ENCODE measurements at places on chromosomes 12 and 14.

GRCh38 chr14:95835121-95835730, 41.4 kb upstream of the TUNAR start:
- DNase-seq, result no peak

DNA sequence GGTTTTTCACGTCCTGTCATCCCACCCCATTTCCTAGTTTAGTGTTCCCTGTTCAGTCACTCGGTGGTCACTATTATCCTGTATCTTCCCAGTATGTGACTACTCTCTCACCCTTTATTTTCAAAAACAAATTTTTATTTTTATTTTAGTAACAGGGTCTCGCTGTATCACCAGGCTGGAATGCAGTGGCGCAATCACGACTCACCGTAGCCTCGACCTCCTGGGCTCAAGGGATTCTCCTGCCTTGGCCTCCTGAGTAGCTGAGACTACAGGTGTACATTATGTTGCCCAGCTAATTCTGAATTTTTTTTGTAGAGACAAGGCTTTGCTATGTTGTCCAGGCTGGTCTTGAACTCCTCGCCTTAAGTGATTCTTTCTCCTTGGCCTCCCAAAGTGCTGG, 20.1 kb upstream of the PRICKLE1 start:
- DNase-seq, result no peak

DNA sequence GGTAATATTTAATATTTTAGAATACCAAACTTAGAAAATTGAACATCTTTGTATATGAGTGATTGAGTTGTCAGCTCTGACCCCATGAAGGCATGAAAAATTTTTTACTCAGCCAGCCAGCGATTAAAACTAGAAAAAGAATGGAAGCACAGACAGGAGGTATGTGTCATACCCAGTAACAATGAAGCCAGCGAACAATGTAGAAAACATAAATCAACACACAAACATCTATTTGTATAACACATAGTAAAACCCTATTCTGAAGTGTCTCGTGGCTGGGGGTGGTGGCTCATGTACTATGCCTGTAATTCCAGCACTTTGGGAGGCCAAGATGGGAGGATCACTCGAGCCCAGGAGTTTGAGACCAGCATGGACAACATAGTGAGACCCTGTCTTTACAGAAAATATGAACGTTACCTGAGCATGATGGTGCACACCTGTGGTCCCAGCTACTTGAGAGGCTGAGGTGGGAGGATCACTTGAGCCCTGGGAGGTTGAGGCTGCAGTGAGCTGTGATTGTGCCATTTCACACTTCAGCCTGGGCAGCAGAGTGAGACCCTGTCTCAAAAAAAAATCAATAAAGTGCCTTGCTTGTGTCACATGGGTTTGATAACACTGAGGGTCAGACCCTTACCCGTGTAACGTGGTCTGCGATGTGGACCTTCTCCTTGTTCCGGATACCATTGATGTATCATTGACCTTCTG, 5.9 kb downstream of the TCTN2 start:
- no peak for DNase-seq

DNA sequence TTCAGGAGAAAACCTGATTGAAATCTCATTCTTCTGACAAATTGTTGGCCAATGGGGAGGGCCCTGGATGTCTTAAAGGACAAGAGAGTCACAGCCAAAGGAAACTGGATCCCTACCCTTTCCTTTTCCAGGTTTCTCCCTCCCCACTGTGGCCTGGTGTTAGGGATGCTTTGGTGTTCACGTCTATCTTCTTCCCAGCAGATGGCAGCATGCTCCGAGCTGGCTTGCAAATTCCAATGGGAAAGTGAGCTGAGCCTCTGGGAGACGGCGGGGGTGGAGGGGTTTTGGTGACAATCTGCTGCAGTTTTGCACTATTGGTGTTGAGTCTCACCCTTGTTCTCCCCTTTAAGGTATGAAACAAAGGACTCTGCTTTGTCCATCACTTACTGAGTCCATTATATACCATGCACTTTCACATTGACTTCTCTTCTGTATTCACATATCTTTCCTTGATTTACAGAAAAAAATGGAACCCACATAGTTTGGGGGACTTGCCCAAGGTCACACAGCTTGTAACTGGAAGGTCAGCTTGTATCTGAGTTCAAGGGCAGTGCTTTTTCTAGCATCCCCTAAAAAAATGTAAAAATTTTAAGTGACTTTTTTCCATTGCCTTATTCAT, 39.3 kb downstream of the CCDC177 start:
- peak; percentile 33 for DNase-seq

DNA sequence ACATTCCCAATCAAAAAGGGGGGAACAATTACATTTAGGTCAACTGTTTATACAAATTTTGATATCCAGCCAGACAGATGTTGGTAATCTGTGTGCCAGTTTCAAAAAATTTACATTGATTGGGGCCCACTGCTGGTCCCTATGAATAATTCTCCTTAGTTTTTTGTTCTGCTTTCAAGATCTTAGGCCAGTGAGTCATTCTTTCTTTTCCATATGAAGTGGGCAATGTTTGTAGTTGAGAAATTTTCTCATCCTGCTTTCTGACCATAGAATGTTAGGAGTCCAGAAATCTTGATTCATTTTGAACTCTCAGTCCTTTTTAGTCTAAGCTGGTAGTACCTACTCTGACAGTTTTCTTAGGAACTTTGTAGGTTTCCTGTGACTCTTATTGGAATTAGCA, 244.3 kb downstream of the DIO2 start:
- no peak for DNase-seq

DNA sequence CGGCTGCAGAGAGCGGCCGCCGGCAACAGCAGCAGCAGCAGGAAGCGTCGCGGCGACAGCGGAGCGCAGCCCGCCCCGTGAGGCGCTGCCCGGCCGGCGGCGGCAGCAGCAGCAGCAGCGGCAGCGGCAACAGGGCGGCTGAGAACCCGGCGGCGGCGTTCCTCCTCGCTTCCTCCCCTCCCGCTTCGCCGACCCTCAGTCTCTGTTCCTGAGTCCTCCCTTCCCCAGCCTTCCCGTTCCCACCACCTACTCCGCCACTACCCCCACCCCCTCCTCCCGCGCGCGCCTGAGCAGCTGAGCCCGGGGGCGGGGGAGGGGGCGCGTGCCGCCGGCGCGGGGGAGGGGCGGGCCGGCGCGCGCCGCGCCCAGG, 310 bp downstream of the BICDL1 start:
- DNase-seq, result no peak

- no peak for DNase-seq
Measured at GRCh38 chr14:100213956-100214769, 24.8 kb upstream of the YY1 start.

DNA sequence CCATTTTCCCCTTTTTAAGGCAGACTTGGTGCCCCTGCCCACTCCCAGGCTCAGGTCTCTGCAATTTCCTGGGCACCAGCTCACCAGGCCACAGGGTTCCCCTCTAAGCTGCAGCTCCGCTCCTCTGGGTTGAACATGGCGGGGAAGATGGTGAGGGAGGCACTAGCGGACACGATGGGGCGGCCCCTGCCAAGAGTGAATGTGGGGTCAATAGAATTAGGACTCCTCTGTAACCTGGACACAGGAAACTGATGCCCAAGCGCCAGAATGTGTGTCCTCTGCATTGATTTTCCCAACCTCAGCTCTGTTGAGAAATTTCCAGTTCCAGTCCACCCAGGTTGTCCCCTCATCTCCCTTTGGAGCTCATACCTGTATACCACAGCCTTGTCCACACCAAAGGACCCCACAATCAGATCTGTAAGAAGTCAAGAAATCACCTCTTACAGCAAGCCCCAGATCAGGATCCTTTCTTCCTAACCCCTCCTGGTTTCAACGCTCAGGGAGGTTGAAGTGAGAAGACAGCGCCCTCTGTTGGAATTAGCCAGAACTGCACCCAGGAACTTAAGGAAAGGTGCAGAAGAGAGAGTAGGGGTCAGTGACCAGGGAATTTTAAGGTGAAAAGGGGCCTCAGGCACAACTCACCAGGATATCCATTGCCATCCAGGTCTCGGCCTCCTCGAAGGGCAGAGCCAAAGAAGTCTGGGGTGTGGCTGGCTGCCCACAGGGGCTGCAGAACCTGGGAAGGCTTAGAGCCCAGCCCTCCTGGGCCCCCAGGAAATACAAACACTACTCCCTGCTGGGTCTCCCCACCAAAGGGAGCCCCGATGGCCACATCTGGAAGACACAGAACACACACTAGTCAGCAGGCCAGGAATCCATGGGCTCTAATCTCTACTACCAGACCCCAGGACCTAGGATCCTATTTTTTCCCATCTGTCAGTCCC, 14.7 kb downstream of the ITGA5 start:
- no peak for DNase-seq

DNA sequence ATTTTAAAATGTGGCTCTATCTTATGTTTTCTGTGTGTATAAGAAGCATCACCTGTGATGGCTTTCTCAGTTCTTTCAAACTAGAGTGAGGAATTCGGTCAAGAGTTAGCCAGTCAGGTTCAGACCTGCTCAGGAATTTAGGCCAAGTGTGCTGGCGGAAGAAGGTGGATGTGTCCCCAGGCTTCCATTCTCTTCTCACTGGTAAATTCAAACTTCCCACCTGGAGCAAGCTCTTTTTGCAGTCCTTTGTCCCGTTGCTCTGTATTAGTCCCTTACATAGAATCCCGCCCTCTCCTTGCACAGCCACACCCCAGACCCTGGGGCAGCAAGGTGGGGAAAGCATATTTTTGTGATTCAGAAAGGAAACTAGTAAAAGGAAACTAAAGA, 124.7 kb upstream of the PWP1 start:
- DNase-seq, result no peak

- DNase-seq, result no peak
Measured at GRCh38 chr12:16472631-16473030, 125.2 kb downstream of the MGST1 start.

- no peak for DNase-seq
Measured at GRCh38 chr12:62291864-62292760, 31.9 kb downstream of the USP15 start.

DNA sequence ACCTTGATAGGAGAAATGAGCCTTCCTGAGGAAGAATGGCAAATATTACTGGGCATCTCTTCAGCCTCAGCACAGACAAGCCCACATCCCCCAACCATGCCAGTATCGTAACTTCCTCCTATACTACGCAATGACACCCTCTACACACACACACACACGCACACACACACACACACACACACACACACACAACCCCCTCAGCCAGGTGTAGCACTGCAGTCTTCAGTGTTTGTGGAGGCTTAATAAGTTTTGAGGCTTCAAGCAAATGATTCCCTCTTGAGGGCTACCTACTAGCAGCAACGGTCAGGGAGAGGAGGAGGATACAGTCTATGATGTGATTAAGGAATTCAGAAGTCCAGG, 1.6 kb downstream of the DGKA start:
- no peak for DNase-seq

GRCh38 chr14:104392001-104392395, 187.6 kb upstream of the C14orf180 start:
- no peak for DNase-seq

- DNase-seq, result no peak
Measured at GRCh38 chr12:49288412-49288853, 6.5 kb upstream of the PRPH start.

DNA sequence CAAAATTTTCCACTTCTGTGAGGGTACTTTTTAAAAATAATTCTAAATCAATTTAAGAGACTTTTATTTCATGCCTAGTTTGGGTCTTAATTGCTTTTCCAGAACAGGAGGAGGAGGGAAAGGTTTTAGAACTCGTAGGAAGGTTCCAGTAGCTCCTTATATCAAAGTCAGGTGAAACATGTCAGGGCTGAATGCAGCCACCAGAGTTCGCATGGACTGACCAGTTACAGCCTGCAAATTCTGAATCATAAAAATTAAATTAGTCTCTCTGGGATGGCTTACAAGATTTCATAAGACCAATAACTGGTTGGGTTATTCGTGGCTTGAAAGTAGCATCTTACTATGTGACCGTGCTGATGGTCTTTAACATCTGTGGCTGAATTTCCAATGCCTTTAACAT, 397 bp downstream of the BDKRB1 start:
- no peak for DNase-seq

GRCh38 chr12:132018193-132018916, 68.6 kb downstream of the EP400 start:
- DNase-seq, result no peak

DNA sequence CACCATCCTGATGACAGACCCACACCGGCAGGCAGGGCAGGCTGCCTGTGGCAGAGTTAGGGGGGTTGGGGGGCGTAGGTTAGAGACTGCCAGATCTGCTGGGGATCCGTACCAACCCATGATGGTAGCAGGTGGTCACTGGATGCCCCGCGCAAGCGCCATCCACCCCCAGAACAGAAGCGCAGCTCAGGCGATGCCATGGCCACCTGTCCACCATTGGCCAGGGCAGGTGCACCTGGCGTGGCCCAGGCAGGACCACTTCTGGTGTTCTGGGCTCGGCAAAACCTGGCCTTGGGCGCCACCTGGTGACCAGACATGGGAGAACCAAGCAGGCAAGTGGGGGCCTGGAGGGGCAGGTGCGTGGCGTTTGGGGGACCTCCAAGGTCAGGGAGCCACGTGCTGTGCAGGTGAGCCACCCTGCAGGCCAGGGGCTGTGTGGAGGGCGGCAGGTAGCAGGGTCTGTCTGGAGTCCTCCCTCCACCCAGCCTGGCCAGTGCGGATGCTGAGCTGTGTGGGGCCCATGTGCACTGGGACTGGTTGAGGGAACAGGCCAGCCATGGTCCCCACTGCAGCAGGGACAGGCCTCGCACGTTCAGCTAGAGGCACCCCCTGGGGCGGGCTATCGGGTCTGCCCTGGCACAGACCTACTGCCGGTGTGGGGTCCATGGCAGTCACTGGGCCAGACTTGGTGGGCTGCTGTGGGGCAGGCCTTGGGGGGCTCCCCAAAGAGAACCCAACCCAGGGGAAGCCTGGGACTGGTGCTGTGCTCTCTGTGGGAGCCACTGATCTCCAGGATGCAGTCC, 15.6 kb downstream of the BAG5 start:
- DNase-seq, result peak; percentile 63

GRCh38 chr12:62670986-62671720, 204.5 kb downstream of the MON2 start:
- no peak for DNase-seq

- DNase-seq, result peak; percentile 8
Measured at GRCh38 chr14:75906680-75907280, 75.0 kb downstream of the TGFB3 start.

DNA sequence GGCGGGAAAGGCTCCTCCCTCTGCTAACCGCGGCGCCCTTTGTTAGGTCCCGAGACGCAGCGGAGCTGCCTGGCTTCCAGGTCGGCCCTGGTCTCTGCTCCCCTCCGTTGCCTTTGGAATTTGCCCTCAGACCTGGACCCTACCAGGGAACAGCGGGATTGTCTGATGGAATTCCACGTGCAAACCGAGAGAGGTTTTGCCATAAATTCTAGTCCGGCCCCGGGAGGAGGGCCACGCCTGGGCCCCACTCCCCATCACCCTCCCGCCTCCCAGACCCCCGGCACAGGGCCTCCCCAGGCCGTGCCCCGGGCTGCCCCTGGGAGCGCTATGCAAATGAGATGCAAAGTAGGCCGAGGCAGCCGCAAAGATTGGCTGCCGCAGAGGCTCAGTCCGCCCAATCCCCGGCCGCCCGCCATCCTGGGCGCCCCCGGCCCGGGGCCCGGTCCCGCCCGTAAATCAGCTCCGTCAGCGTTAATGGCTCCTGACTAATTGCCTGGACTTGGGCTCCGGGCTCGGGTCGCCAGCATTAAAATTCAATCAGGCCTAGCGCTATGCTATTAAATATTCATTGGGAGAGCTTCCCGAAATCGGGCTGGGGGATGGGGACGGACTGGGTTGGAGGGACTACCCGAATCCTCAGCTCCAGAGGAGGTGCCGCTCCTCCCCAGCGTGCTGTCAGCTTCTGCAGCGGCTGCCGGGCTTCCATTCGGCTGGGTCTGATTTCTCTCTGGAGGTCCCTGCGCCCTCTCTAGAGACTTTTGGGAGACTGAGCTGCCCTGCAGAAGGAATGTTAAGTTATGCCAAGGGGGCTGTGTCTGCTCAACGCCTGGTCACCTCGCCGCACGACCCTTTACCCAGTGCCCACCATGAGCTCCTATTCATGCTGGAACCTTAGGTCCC, 15.7 kb upstream of the FIGNL2 start:
- DNase-seq, result peak; percentile 30

GRCh38 chr12:92554158-92555073, 148.4 kb upstream of the PLEKHG7 start:
- DNase-seq, result no peak

Measured in cerebellar nuclear complex (tissue), 1 donor.